Fibroblast of skin of left quadriceps (primary cell): ENCODE measurements at places on chromosomes 1 and 21.

GRCh38 chr1:179814546-179814838 lies 63.1 kb downstream of the TOR1AIP2 start:
- DNase-seq, result no peak

- DNase-seq, result no peak
Measured at GRCh38 chr1:18750600-18750999, 108.9 kb downstream of the TAS1R2 start.

DNA sequence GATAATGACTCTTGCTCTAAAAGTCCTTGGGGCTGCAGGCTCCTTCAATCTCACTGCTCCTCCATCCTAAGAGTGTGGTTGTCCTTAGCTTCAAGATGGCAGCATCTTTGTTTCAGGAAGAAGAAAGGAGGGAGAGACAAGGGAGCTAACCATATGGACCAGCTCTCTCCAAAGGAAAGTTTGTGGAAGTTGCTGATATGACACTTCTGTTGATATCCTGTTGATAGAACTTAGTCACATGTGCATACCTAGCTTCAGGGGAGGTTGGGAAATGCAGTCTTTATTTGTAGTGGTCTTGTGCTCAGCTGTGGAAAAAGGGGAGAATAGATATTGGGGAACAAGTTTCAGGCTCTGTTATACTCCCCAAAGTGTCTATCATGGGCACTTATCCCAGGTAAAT lies 186.9 kb downstream of the GIPC2 start:
- DNase-seq, result no peak

GRCh38 chr1:74512170-74512915 lies at the start of gene LRRC53:
TSS of gene LRRC53 (minus strand) at chr1:74512611. CDS start at chr1:74483349, 29,262 bp downstream.
- no peak for DNase-seq

DNA sequence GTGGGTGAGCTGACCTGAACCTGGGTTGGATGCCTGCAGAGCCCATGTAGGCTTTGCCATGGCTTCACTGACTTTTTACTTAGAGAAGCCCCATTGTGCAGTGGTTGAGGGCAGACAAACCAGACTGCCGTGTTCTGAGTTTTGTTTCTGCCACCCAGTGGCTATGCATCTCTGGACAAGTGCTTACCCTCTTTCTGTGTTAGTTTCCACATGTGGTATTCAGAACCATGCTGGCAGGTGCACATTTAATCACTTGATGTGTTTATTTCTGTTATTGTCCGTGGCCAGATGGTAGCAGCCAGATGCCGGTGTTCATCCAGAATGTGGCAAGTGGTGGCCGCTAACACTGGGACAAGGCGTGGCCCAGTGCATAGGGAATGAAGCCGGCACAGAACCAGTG lies 10.3 kb upstream of the PTPN7 start:
- DNase-seq, result no peak

- no peak for DNase-seq
Measured at GRCh38 chr1:42924851-42925760, 33.6 kb downstream of the SLC2A1 start.

GRCh38 chr1:26833432-26834405 lies 7.2 kb downstream of the ZDHHC18 start:
- no peak for DNase-seq
